ENCODE measurements at places on chromosomes 2 and 18.

DNA sequence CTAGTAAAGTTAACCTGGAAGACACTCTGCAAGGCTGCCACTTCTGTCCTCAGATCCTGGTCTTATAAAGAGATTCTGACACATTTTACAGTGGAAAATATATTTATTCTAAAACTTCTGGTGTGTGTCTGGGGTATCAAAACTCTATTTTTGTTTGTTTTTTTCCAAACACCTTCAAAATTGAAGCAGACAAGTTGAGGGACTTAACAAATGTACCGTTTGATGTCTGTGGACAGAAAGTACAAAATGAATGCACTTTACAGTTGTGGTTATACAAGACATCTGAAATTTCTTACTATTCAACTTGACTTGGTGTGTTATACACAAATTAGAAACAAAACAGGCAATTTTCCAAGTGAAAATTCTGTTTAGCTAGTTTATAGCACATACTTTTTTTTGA lies 823.2 kb upstream of the SALL3 start:
- DNase-seq: no peak

- no peak for DNase-seq
Observed at GRCh38 chr2:174158003-174158402, 90.3 kb downstream of the OLA1 start.

DNA sequence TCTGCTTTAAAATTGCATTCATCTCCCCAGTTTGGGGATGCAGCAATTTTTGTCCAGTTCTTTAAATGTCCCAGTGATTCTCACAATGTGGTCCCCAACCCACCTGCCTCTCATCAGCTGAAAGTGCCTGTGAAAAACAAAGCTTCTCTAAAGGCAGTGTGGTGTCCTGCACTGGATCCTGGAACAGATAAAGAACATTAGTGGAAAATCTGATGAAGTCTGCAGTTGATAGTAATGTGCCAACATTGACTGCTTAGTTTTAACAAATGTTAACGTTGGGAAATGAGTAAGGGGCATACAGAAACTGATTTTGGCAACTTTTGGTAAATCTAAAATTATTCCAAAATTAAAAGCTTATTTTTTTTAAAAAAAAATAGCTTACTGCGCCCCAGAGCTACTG lies 9.3 kb downstream of the FZD5 start:
- DNase-seq: no peak

GRCh38 chr2:53786352-53786704 lies 425 bp downstream of the ASB3 start:
- no peak for DNase-seq

GRCh38 chr2:2739231-2739795 lies 408.2 kb upstream of the MYT1L start:
- no peak for DNase-seq

DNA sequence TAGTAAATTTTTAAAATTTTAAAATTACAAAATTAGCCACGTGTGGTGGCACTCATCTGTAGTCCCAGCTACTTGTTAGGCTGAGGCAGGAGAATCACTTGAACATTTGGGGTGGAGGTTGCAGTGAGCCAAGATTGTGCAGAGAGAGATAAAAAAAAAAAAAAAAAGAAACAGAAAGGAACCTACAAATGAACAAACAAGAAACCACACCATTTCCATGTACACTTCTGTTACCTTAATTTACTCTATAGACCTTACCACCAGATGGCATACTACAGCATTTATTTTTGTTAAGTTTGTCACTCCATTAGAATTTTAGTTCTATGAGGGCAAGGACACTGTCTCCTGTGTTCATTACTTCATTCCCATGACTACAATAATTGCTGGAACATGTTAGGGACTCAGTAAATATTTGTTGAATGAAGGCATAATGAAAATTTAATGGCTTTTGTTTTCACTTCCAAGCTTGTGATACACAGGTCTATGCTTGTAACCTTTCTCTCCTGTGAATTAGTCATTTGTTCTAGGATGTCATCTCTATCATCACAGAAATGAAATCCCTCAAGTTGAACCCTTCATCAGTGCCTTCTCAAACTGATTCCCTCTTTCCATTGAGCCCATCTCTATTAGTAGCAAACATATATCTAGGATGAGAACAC lies 76.0 kb downstream of the ARHGAP15 start:
- DNase-seq: no peak

DNA sequence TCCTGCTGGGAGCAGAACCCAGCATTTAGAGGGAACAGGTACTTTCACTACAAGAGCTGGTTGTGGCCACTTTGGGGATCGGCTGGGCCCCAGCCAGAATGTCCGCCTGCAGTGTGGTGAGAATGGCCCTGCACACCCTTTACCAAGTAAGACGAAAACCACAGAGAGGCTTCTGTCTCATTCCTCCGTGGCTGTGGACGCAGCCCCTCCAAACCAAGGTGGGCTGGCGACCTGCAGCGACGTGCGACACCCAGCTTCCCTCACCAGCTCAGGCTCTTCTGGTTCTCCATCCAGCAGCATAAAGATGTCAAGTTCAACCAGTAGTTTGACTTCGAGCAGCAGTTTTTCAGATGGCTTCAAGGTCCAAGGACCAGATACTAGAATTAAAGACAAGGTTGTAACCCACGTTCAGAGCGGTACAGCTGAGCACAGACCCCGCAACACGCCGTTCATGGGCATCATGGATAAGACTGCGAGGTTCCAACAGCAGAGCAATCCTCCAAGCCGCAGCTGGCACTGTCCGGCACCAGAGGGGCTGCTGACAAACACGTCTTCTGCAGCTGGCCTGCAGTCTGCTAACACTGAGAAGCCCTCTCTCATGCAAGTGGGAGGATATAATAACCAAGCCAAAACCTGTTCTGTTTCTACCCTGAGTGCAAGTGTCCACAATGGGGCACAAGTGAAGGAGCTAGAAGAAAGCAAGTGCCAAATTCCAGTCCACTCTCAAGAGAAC lies 56.2 kb downstream of the WDSUB1 start:
- DNase-seq: no peak

All from stimulated activated CD4-positive, alpha-beta T cell treated with anti-CD3 and anti-CD28 coated beads, Interleukin-1b, Interleukin-23, amount 100 ng/mL, for 1 hour (primary cell).